ENCODE measurements at places on chromosomes 7 and 10. TPM values are rescaled to one million over a fixed set of nuclear protein-coding genes. Genes with fewer than 3 reads are reported as not detected.

The NME8 gene
- total RNA-seq: not detected

The LIPJ gene
- not detected for total RNA-seq

The FOXK1 gene
- 47.8 TPM for total RNA-seq

The CDHR1 gene
- not detected for total RNA-seq

The ITPRID1 gene
- not detected for total RNA-seq

The VPS50 gene
- total RNA-seq: 24.4 TPM

The HHEX gene
- 11.0 TPM for total RNA-seq

The TMEM176B gene
- not detected for total RNA-seq

The POLR2J3 gene
- 30.8 TPM for total RNA-seq

The CLDN15 gene
- 1.3 TPM for total RNA-seq

The SPDYE6 gene
- total RNA-seq: not detected

The ETV1 gene
- total RNA-seq: 20.8 TPM

The ZNF735 gene
- not detected for total RNA-seq
